ENCODE measurements at places on chromosomes 5 and 9.

DNA sequence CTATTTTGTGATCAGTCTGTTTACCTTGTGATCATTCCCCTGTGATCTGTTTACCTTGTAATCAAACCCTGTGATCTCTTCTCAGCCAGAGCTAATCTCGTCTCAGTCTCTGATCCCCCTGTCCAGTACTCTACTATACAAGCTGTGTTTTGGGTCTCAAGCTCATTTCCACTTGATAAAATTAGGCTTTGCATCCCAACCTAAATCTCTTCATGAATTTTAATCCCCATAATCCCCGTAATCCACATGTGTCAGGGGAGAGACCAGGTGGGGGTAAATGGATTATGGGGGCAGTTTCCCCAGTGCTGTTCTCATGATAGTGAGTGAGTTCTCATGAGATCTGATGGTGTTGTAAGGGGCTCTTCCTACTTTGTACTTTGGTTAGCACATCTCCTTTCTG is 157.2 kb downstream of the PRR16 start:
- DNase-seq, result no peak

DNA sequence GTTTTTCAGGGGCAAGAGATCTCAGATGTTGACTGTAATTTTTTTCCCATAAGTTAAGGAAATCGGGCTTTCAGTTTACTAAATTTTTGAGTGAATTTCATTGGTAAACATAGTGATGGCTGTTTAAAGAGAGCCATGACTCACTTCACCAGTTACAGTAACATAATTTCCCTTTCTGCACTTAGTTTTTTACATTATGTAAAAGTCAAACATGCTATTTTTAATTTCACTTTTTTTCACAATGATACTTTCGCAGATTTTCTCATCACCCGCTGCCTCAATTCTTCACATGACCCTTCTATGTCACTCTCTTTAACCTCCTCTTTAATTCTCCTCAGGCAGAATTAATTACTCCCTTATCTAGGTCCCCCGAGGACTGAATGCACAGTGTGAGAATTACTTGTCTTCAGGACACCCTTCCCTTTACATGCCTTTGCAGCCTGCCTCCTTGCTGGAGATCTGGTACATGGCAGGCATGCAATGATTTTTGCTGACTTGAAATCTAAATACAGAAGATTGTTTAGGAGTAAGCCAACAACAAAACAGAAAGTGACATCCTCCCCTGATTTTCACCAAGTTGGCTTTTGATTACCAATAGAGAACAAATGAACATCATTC is 217.5 kb upstream of the S1PR3 start:
- no peak for DNase-seq

- no peak for DNase-seq
These were observed 60.6 kb upstream of the PTPN3 start for GRCh38 chr9:109558718-109559151.

DNA sequence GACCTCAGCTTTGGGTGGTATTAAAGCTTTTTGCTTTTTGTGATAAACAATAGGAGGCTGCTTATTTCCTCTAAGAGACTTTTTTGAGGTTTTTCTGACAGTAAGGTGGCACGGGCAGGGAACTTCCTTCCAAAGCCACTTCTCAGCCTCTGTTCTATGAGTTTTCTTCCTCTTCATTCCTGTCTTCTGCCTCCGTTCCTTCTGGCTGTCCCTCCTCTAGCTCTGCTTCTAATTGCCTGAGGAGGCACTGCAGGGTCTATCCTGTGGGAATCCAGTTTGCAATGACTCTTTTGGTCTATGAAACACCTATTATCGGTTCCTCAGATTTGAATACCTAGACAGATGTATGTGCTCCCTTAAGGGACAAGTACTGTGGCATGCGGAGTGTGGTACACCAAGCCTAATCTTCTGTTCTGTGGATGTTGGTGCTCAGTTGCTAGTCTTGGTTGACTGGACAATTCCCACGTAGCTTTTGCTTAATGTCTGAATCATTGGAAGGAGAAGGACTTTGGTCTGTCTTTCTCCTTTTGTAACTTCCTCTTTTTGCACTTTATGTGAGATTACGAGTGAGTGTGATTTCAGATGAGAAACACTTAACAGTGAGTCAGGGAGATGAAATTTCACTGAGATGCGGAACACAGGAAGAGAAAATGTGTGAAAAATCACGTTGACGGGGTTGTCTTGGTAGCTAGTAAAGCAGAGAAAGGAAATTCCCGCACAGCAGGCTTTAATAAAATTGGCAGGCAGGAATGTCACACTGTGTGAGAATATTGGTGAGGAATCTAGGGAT is 305.2 kb downstream of the EFNA5 start:
- DNase-seq, result no peak

DNA sequence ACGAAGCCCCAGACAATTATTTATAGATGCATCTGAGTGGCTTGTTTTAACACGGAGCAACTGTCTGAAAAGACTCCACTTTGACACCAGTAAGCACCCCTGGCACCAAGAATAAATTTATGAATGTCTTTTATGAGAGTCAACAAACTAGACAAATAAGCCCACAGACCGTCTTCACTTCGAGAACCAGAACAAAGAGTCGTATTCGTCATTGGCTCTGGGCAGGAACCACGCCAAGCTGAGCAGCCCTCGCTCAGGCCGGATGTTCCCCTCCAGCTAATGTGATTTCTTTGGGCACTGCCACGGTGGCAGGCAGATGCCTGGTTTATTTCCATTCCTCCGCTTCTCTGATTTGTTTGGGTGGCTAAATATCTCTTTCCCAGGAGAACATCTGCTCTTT is 91.9 kb upstream of the STC2 start:
- no peak for DNase-seq

DNA sequence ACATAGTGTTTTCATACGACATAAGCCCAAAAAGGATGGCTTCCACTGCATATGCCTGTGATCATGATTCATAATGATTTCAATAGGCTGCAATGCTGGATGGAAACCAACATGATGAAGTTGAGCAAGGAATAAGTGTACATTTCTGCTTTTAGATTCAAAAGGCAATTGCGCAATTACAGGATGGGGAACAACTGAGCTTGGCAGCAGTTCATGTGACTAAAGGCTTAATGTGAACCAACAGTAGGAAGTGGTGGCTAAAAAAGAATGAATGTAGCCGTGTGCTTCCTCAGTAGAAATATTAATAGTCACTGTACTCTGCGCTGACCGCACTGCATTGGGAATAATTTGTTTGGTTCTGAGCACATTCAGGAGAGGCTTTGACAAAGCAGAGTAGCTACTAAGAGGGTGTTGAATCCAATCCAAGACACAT is 51.2 kb downstream of the SLC1A3 start:
- no peak for DNase-seq

DNA sequence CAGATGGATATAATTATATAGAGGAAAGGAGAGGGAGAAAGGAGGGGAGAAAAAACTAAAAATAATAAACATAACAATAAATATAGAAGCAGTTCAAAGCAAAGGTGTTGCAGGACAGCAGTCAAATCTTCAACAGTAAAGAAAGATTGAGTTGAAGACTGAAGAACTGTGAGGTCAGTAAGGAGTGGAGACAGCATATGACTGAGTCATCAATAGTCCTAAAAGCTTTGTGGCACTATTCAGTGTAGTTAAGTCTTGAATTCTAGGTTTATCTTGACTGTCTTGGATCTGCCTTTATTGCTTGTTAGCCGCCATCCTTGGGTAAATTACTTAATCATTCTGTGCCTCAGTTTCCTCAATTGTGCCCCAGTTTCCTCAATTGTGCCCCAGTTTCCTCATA is 137.0 kb downstream of the MRPS30 start:
- no peak for DNase-seq

DNA sequence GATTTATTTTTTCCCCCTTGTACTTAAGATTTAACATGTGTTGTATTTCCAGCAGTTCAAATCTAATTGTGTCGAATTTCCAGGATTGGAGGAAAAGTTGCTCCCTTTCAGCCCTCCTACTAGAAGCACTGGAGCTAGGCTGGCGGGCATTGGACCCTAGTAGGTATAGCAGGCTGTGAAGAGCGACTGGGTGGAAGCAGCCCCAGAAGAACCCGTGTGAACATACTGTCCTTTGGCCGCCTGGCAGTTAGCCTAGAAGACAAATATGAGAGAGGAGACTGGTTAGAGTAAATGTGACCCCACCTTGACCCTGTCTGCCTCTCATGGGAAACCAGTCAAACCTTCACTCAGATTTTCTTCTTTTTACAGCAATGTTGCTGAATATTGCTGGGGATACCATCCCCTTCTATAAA is 13.9 kb downstream of the ALDOB start:
- DNase-seq, result no peak

GRCh38 chr5:95815155-95815729 is 7.3 kb downstream of the GLRX start:
- no peak for DNase-seq

DNA sequence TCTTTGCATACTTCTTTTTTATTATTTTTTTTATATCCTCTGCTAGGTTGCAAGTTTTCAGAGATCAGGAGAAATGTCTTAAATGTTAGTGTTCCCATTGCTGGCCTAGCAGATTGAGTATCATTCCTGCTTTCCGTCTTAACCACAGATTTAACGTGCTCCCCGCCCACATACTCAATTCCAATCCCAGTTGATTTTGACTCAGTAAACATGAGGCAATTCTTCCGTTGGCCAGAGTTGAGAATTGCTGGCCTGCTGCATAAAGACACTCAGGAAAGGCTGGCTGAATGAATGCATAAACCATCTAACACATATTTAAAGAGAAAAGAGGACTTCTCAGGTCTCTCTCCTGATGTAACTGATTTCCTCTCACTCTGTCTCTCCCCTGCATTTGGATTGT is 46.8 kb upstream of the PLPP6 start:
- no peak for DNase-seq

GRCh38 chr5:129474544-129474943 is 14.4 kb downstream of the ADAMTS19 start:
- DNase-seq, result no peak

DNA sequence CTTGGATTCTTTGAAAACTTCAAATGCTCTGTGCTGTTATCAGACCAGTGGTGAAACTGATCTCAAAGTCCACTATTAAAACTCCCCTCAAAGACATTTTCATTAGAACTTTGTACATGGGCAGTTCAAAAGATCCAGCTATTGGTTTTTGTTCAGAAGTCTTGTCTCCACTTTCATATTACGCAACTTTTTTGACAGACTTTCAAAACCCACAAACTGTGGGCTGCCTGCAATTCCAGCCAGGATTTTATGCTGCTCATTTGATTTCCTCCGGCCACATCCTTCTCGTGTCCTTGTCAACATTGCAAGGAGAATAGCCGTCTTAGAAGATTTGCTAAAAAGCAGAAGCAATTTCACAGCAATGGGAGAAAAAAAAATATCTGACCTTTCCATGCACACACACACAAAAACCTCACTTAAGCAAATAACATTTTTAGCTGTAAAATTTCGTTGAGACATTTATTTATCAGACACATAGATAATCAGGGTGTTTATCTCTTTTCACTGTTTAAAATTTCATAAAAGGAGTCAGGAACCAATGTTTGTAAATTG is 1990.5 kb downstream of the MAT2B start:
- DNase-seq, result no peak

DNA sequence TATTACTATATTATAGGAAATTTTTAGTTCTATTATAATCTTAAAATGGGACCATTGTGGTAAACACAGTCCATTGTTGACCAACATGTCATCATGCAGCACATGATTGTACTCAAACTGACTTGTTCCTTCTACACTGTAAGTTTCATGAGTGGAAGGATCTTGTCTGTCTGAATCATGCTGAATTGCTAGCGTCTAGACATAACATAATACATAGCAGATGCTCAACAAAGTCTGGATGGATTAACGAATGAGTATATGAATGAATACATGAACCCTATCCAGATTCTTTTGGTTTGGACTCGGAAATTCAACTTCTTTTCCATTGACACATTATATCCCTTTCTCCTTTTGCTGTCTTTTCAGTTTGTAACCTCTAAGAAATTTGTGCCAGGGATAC is 429.2 kb upstream of the SGCD start:
- no peak for DNase-seq

GRCh38 chr5:136145030-136145429 is 12.4 kb downstream of the SMAD5 start:
- DNase-seq, result no peak

- DNase-seq, result no peak
These were observed 294.8 kb upstream of the PTGER4 start for GRCh38 chr5:40384782-40385390.
